Ascending aorta (tissue), 2 donors: ENCODE measurements at places on chromosomes 13 and 19. TPM values are rescaled to one million over a fixed set of nuclear protein-coding genes. Genes with fewer than 3 reads are reported as not detected.

DNA sequence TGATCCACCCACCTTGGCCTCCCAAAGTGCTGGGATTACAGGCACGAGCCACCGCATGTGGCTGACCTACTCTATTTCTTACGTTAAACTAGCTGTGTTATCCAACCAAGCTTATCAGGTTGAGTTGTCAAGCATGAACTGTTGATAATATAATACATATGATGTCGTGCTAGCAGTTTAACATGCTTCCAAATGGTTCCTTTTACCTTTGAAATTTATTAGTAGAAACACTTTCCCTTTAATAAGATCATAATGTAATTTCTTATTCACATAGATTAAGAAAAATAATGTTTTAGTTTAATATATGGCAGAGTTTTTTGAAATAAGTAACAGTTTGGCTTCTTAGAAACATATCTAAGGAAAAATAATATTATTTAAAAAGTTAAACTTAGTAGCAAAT is 34.4 kb upstream of the VWA8 start:
- no peak for DNase-seq

DNA sequence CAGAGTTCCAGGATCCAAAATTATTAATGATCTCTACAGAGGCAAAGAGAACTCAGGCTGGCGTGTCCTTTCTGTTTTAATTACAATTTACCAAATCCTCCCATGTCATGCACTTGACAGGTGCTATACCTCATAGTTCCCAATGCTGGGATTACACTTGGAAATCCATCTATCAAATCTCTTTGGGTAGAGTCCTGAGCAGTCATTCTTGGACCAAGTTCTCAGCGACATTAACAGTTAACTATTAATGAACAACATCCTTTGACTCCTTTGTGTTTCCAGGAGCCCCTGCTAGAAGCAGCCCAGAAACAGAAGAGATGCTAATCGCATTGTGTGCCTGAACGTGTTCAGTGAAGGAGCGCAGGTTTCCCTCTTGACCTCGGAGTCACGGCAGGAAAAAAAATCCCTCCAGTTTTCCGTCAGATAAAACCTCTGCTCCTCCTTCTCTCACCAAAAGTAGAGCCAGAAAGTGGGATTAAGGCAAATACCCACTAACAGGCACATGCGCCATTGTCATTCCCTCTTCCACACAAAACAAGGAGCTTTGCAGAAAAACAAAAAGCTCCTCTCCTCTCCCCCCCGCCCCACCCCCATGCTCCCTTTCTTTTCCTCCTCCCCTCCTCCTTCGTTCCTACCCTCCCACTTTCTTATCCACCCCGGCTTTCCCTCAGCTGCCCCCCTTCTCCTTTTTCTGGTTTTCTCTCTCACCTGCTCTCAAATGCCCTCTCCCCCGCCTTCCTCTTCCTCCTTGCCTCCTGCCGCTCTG is 224.7 kb downstream of the ZIC5 start:
- no peak for DNase-seq

GRCh38 chr13:106981051-106981450 is 413.1 kb upstream of the ARGLU1 start:
- no peak for DNase-seq

The LGI4 gene
- 59.3 TPM for total RNA-seq

DNA sequence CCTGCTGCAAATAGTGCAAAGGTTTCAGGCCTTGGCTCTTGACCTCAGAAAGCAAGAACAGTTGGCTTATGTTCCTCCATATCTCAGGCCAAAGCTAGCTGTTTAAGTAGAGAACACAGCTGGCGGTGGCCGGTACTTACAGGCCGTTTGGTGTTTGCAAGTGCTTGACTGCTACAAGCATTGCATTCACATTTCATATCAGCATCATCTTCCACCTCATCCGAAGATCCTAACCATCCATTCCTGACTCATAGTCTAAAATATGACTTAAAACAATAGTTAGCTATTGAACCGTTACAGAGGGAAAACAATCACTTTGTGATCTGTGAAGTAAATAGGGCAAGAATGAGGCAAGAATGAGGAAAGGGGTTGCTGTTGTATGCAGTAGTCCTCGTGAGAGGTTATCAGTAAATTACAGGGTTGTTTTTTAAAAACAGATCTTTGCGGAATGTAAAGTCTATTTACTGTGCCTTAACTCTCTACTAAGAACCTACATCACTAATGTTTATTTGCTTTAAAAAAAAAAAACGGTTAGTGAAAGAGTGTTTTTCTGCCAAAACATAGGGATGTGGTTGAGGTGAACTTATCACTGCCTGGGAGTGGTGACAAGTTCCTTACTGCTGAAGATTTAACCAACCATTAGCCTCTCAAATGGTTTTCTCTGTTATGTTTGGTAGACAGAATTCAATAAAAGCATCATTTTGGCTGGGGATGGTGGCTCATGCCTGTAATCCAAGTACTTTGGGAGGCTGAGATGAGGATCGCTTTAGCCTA is 21.6 kb upstream of the WDR88 start:
- no peak for DNase-seq

GRCh38 chr13:27794921-27795717 is 2.8 kb downstream of the GSX1 start:
- no peak for DNase-seq

- DNase-seq: no peak
Measured at GRCh38 chr19:1064661-1065605, 2.0 kb upstream of the ARHGAP45 start.

- DNase-seq: no peak
Measured at GRCh38 chr13:112634102-112634501, 46.1 kb upstream of the TUBGCP3 start.

DNA sequence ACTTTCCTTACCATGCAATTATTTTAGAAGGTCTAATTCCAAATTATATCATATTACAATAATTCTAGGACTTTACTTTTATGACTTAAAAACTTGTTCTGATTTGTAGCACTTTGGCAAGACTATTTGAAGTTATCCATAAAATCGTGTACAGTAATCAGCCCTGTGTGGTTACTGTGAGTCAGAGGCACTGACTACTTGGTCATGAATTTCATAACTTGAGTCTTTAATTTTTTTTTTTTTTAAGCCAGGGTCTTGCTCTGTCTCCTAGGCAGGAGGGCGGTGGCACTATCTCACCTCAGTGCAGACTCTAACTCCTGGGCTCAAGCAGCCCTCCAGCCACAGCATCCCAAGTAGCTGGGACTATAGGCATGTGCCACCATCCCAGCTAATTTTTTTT is 1319.2 kb upstream of the SLC10A2 start:
- DNase-seq: no peak

- DNase-seq: no peak
Measured at GRCh38 chr13:59568306-59568705, 595.4 kb downstream of the DIAPH3 start.

DNA sequence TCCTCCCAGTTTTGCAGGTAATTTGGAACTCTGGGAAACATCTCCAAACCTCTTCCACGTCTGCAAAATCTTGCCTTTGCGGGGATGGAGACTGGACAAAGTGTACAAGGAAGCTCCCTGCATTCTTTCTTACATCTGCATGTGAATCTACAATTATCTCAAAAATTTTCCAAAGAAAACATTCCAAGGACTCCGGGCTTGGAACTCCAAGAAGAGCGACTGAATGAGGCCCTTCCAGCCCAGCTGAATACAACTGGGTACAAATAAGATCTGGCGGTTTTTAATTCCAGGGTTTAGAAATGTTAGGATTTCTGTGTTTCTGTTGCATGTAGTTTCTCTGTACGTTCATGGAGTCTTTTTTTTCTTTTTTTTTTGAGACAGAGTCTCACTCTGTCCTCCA is 28.5 kb downstream of the EXOC3L2 start:
- no peak for DNase-seq

GRCh38 chr13:84607261-84608013 is 725.2 kb upstream of the SLITRK1 start:
- DNase-seq: peak; percentile 71

DNA sequence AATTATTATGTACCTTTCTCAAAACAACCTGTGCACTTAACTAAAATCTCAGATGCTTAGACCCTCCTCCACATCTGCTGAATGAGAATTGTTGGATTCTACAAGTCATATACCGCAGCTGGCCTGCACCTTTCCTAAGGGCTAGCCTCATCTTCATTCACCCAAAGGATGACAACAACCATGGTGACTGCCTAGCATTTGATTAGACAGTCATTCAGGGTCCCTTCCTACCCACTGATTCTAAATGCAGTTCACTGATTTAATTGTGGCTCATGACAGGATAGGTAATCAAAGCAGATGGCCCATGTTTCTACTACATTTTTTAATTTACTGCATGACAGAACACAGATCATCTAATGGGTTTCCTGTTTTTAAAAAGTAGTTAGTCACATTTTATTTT is 551.9 kb upstream of the SLC10A2 start:
- DNase-seq: no peak

DNA sequence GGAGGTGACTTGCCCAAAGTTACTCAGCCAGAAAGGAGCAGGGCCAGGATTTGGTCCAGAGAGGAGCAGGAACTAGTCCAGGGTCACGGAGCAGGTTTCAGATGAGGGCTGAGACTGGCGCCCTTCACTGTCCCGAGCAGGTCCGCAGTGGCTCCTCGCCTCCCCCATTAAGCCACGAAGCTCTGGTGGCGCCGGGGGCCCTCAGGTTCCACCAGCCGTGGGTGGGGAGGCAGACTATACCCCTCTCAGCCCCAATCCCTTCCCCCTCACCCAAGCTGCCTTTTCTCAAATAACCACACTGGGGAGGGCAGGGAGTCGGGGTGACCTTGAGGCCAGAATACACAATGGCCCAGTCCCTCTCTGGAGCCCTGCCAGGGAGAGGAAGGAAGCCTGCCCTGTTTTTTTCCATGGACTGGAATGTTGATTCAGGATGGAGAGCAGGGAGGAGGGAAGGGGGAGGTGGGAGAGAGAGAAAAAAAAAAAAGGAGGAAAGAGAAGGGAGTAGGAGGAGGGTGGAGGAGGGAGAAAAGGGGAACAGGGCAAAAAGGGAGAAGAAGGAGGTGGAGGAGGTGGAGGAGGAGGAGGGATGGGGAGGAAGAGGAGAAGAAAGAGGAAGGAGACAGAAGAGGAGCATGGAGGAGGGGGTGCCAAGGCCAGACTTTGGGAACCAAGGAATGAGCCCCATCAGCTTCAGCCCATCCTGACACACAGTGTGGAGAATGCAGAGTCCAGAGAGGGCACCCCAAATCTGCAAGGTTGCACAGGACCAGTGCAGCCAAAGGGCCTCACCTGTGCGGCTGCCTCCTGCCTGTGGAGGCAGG is 19.7 kb downstream of the CEACAM16 start:
- DNase-seq: peak; percentile 84

The KCNN4 gene
- 2.3 TPM for total RNA-seq

DNA sequence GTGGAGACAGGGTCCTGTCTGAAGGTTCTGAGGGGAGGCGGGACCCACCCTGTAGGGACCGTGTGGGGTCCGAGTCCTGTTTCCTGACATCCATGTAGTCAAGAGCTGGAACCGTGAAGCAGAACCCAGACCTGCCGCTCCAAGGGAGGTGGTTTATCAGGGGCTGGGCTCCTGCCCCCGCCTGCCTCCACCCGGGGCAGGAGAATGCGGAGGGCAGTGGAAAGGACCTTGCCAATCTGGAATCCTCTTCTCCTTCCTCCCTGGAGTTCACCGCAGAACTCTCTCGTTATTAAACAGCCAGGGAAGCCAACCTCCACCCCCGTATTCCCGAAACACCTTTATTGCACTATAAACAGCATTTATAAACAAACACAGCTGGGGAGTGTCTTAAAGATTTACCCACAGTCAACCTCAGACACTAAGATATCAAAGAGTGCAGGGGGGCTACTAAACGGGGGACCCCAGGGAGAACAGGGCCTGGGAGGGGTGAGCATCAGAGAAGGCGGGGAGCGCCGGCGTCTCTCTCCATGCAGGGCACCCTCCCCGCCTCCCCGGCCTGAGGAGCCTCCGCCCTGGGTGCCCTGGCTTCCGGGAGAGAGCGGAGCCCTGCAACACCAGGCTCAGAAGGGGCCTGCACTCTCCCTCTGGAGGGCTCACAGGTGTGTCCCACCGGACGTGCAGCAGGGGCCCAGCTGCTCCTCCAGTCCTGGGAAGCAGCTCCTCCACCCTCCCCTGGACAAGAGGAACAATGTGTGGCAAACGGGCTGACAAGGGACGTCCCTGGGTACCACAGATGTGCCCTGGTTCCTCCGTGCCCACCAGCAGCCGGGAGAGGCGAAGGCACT is 3.6 kb downstream of the C2CD4C start:
- no peak for DNase-seq

- no peak for DNase-seq
Measured at GRCh38 chr19:33032218-33032781, 32.4 kb downstream of the RHPN2 start.

The ADM5 gene
- 9.8 TPM for total RNA-seq

DNA sequence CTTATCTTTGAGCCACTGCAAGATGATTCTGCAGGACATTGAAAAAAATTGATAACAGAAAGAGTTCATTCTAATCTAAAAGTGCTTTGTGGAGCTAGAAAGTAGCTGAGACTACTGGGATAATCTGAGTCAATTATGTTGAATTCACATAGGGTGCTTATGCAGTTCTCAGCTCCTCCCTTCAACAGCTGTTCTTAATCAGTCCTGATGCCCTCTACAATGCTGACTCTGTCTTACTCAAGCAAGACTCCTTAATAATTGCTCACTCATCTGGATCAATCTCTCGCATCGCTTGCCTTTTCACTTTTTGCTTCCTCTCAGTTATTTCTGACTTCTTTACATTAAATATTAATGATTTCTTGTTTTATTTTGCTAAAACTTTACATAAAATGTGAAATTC is 182.1 kb downstream of the PCDH17 start:
- no peak for DNase-seq
